ENCODE measurements at places on chromosomes 12 and 14.

- peak; percentile 1 for DNase-seq
Observed at GRCh38 chr12:31431721-31432240, 105.8 kb upstream of the SINHCAF start.

DNA sequence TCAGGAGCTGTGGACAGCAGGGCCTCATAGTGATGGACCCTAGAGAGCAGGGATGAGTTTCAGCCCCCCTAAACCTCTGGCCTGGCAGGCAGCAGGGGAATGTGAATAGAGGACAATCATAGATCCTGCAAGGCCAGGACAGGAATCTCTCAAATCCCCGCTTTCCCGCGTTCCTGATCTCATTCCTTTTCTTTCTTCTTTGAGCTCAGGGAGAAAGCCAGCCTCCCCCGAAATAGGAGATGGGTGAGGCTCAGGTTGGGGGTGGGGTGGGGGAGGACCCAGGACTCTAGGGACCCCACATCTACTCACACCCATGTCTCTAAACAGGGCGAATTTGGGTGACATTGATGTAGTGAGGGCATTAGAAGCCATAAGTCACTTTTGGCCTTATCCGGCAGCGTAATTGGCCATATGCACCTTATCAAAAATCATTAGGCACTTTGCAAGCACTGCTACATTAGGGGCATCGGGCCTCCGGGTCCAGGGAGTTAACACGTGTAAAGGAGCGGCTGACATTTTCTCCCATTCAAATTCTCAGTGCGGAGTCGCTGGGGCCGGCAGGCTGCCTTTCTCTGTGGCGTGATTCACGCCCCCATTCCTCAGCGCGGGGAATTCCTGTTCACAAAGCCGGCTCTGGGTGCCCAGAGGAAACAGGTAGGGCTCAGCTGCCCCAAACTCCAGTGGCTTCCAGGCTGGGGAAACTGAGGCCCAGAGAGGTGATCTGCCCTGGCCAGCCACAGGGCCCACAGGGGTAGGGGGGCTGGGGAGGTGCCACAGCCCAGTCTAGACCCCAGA, 1.5 kb downstream of the LHX5 start:
- DNase-seq = no peak

DNA sequence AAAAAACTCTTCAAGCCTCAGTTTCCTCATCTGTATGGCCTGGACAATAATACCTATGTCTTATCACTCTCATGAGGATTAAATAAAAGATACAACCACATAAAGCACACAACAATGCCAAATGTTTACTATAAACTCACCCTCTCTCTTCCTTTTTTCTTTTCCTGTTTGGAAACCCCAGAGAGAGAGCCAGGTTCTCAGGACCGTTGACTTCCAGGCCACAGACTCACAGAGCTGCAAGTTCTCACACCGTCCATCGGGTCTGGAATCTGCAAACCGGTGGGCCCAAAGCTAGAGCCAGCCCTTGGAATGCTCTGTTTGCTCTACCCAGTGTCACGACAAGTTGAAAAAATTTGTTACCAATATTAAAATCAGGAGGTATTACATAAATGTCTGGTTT, 4.6 kb upstream of the CD4 start:
- no peak for DNase-seq

DNA sequence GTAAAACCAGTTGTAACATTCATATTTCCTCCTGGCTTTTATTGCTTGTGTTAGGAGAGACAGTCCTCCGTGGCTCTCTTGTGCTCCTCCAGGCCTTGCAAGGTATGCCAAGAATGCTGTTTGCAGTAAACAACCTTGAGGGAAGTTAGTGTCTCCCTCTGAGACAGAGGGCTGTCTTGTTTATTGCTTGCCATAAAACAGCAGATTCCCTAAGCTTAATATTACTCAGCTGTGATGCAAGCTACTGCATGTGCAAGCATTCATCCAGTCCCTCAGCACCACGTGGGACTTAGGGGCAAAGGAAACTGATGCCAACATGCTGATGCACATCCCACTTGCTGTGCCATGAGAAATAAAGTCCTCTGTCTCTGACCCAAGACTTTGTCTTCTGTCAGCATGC, 6.6 kb downstream of the POMT2 start:
- DNase-seq = peak; percentile 29

DNA sequence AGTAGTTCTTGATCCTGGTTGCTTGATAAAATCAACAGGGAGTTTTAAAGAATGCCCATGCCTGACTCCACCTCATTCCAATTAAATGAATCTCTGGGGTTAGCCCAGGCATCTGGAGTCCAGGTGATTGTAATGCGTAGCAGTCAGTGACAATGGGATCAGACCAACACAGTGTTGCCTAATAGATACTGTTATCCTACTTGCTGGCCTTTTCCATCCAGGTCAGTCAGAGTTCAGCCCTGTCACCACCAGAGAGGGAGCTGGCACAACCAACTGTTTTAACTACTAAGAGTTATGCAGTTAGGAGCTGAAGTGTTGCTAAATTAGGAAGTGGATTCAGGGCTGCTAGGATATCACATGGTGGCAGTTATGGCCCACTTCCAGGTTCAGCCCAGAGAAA, 107.1 kb downstream of the GPR135 start:
- peak; percentile 70 for DNase-seq

- peak; percentile 96 for DNase-seq
Observed at GRCh38 chr14:101809671-101810514, 48.4 kb downstream of the PPP2R5C start.

DNA sequence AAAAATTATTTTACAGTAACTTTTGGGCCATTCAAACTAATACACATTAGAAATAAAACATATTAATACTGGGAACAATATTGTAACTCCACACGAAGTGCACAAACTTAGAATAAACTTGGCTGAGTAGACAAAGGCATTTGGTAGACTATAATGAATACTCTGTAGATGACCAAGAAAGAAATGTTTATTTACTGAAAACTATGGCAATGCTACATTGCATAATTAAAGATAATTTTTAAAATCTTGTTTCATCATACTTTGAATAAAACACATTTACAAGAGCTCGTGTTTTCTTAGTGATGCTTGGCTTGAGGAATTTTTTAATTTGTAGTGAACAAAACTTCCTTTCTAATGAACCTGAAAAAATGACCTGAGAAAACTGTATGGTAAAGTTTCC, 21.3 kb downstream of the RERG start:
- DNase-seq = peak; percentile 57

DNA sequence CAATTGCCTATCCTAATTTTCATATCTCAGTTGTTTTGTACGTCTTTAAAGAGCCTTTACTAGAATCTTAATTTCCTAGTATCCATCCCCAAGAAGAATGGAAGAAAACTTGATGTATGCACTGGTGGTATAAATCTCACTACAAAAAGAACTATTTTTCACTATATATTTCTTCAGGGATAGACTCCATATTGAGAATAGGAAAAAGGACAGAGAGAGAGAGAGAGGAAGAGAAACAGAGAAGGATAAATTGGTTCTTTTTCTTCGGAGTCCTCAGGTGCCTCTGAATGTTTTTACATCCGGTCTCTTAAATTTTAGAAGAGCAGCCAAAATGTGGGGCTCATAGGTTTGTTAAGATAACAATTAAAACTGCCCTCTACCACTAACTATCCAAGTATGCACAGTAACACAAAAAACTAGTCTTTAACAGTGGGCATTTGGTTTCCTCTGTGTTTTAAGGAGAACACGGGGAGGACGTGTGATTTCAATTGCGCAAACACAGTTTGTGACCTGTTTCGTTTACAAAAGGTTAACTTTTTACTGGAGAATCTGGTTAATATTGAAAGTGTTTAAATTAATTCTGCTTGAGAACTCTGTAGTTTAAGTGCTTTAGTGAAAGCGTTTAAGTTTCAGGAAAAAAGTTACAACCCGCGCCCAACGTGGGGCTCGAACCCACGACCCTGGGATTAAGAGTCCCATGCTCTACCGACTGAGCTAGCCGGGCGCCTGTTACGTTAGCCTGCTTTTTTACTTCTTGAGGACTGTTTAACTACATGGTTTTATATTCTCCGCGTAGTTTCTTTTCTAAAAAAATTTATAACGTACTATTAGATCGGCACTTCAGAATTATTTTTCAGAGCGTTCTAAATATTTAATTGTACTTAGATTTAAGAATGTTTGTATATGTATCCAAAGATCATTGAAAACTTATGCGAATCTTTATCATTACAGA, 5.1 kb upstream of the PSMA3 start:
- DNase-seq = peak; percentile 71

GRCh38 chr14:75456997-75457335, 29.1 kb downstream of the JDP2 start:
- DNase-seq = no peak

DNA sequence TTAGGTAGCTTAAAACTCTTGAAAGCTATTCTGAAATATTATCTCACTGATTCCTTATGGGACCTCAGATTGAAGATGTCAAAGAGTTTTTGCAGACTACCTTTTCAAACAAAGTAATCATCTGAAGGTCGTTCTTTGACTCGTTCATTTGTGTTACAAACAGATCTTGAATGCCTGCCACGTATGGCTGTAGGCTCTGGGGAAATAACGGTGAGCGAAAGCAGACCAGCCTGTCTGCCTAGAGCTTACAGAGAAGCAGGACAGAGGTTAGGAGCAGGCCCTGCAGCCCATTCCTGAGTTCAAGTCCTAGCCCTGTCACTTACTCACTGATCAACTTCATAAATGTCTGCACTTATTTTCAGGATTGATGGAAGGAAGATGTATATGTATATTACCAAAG, 83.6 kb downstream of the FLRT2 start:
- DNase-seq = no peak

- no peak for DNase-seq
Observed at GRCh38 chr14:59055439-59056045, 132.9 kb upstream of the DAAM1 start.

DNA sequence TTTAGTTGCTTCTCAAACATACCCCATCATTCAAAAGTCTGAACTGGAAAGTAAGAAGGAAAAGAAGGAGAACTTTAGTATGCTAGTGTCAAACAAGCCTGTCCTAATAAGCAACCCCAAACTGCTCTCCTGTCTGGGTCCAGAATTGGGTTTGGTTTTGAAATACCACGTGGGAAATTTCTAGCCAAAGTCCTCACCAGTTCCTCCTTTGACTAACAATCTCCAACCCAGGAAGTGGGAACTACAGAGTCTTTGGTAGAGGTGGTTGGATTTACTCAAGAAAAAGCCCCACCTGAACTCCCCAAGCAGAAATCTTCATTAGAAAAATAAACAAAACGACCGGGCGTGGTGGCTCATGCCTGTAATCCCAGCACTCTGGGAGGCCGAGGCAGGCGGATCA, 17.4 kb upstream of the EIF4B start:
- DNase-seq = no peak

GRCh38 chr14:104804481-104805325, 3.8 kb downstream of the ZBTB42 start:
- DNase-seq = no peak
